ENCODE measurements at places on chromosomes 5 and 9. TPM values are rescaled to one million over a fixed set of nuclear protein-coding genes. Genes with fewer than 3 reads are reported as not detected.
A peak's percentile ranks its signal among the peaks of the same experiment; 100 is the strongest.

DNA sequence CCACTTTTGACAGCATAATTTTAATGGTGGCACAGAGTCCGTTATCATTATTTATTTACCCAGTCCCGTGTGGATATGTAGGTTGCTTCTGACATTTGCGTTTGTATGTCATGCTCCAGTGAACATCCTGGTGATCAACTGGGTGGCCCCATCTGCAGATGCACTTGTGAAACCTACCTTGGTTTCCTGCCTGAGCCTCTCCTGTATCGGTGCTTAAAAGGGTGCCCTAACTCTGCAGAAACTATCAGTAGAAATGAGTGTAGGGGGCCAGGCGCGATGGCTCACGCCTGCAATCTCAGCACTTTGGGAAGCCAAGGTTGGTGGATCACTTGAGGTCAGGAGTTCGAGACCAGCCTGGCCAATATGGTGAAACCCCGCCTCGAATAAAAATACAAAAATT lies 92.1 kb upstream of the IER5L start:
- DNase-seq = no peak

GRCh38 chr9:35659340-35659739 lies 1.2 kb downstream of the CCDC107 start:
- DNase-seq = peak; percentile 42

DNA sequence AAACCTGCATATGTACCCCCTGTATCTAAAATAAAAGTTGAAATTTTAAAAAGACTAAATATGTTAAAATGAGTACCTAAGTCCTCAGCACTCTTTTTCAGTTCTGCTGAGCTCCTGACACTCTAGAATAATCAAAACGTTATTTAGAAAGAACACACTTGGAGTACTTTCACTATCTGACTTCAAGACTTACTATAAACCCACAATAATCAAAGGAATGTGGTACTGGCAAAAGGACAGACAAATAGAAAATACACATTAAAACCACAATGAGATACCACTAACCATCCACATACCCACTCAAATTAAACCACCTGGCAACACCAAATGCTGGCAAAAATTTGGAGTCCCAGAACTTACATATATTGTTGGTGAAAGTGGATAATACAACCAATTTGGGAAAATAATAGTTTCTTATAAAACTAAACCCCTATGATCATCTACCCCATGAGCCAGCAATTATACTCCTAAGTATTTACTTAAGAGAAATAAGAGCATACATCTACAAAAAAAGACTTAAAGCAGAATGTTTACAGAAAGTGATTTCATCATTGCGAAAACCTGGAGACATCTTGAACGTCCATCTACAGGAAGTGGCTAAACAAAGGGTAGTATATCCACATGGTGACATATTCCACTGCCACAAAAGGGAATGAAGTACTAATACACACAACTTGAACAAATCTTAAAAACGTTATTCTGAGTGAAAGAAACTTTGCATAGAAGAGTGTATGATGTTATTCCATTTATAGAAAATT lies 12.8 kb upstream of the PRSS3 start:
- DNase-seq = peak; percentile 78

- no peak for DNase-seq
These were observed 16.1 kb downstream of the PCSK5 start for GRCh38 chr9:75906531-75906930.

DNA sequence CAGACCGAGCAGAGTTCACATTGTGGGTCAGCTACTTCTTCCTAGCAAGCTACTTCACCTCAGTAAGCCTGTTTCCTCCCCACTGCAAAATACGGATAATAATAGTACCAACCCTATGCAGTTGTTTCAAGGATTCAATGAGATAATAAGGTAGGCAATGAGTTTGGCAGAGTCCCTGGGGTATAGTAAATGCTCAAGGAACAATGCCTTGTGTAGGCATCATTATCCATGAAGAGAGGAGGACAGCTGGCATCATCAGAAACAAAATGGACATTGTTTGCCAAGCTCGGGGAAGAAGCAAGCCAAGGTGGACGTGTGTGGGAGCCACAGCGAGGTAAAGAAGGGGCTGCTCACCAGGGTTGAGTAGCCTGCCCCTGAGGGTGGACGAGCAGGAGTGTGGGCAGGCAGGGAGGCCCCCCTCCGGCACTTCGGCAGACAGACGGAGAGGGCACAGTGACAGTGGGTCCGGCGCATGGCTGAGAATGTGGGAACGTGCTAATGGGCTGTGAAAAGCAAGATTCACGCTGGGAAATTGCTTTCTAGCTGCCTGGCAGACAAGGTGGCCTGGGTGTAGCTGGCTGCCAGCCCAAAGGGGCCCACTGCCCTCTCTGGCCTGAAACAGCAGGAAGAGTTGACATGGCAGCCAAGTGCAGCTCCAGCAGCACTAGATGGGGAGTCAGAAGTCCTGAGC lies 10.1 kb downstream of the CAMK2A start:
- no peak for DNase-seq

GRCh38 chr5:131523500-131524185 lies 111.4 kb downstream of the RAPGEF6 start:
- DNase-seq = no peak

- DNase-seq = no peak
These were observed 89.7 kb downstream of the ZNF366 start for GRCh38 chr5:72417333-72418062.

DNA sequence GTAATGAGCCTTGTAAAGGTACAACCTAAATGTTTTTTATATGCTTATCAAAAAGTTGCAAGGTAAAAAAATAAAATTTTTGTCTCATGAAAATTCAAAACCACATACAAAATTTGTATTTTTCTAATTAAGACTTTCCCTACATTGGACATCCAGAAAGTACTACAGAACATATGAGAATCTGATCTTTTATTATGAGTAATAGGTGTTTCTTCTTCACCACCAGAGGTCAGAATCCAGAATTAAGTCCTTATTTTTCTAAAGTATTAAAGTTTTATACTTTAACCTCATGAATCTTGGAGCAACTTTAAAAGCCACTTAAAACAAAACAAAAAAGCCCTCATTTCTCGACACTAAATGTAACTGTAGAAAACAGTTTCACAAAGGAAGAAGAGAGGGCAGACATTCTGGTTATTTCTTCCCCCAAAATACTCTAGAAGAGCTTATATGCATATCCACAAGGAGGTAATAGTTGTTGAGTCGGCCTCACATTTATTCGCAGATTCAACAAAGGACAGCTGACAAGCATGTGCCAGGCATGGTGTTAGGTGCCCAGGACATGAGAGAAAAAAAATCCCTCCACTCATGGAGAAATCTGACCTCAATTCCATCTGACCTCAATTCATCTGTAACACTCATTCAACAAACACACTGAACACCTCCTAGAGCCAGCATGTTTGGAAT lies 69.3 kb downstream of the MLLT3 start:
- peak; percentile 50 for DNase-seq

DNA sequence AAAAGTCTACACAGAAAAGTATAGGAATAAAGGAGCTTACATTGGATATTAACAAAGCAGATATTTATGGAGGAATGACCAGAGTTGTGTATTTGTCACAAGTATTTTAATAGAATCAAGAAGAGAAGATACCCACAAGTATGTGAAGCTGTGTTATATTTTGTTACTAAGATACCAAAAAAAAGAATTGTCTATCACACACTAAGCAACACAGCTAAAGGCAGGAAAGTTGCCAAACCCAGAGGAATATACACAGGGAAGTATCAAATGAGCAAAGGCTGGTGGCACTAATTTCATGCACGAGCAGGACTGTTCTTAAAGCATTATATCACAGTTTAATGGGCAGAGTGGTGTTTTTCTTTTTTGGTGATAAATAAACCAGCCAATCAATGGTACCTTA lies 30.9 kb upstream of the RAI14 start:
- peak; percentile 32 for DNase-seq

GRCh38 chr9:77901771-77902170 lies 129.8 kb downstream of the GNAQ start:
- DNase-seq = no peak

- peak; percentile 82 for DNase-seq
These were observed 54.7 kb downstream of the SH3RF2 start for GRCh38 chr5:145991044-145991575.

- peak; percentile 87 for DNase-seq
These were observed 117.6 kb upstream of the ANKRD55 start for GRCh38 chr5:56350597-56351170.

DNA sequence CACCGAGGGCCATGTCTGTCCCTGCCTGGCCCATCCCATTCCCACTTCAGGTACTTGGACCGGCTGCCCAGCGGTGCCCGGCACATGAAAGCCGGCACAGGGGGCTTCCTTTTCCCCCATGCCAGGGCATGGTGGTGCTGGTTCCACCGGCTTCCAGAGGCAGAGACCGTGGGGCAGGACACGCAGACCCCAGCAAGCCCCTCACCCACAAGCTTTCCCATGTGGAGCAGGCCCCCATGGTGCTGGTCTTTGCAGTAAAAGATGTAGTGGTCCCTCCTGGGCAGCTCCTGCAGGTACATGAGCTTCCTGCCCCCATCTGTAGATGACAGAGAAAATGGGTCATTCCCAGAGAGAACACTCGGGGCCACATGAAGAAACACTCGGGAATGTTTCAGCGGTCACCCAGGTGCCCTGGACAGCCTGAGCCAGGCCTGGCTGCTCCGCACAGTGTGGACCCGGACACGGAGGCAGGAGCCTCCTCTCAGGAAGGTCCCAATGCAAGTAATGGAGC lies 2.0 kb downstream of the OBP2B start:
- DNase-seq = no peak

GRCh38 chr5:1901061-1901460 lies 18.3 kb upstream of the IRX4 start:
- no peak for DNase-seq

DNA sequence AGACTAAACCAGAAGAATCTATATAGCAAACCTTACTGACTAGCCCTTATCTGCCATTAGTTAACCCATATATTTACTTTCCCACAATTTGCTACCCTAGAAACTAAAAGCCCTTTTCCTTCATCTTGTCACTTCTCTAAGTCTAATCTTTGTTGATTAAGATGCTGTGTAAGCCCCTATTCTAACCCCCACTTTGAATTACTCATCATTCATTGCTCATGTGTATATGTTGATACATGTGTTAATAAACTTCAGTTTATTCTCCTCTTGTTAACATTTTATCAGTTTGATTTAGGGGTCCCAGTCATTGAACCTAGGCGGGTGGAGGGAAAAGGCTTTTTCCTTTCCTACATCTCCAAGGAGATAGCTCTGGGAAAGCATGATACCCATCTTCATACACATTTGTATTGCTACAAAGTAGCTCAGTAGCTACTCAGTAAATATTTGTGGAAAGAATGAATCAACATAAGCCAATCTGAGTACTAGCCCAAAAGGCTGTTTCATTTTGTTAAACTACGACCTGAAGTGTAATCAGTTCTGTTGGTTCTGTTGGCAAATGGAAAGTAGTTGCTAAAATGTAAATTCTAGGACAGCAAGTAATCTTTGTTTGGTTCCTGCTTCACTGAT lies 35.1 kb upstream of the NDFIP1 start:
- DNase-seq = no peak

GRCh38 chr5:95280401-95281095 lies 4.3 kb downstream of the MCTP1 start:
- no peak for DNase-seq

GRCh38 chr5:24365406-24365805 lies 279.4 kb downstream of the CDH10 start:
- DNase-seq = peak; percentile 2

DNA sequence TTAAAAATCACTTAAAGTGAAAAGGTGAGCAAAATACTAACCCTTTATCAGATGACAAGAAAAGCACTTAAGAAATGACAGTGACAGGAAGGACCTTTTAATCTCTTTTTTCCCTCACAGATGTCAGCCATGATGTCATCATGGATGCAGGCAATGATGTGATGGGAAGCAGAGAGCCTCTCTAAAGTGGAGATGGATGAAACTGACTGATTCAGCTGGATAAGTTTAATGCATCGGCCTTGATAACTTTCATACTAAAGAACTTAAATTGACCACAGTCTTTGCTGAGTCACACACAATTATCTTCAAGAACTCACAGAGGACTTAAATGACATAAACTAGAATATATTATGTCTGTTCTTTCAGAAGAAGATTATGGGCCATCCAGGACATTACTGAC lies 153.2 kb upstream of the FGF10 start:
- peak; percentile 0 for DNase-seq

DNA sequence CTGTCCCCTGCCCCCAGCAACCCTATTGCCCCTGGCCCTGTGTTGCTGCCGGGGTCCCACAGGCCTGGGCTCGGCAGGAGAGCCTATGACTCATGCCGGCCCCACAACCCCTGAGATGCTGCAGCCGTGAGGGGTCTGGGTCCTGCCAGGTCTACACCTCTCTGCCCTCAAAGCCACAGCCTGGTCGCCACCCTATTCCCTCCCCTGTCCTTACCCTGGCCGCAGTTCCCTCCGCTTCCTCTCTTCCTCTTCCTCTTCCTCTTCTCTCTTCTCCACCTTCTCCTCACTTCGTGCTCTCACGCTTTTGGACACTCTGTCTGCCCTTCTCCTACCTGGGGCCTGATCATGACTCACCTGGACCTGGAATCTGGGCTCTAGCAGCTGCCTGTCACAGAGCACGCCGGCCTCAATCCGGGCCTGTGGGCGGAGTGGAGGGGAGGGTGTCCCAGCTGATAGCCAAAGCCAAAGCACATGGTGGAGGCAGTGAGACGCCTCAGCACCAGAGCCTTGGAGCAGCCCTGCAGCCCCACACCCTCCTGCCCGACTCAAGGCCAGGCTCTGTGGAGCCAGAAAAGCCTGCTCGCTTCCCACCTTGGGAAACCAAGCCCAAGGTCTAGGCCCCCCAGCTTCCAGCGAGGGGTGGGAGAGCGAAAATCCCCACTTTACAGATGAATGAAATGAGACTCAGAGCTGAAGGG lies 26.8 kb upstream of the CSF1R start:
- DNase-seq = peak; percentile 18

- DNase-seq = peak; percentile 85
These were observed at the start of gene SH3RF2 for GRCh38 chr5:145936401-145937131. TSS of gene SH3RF2 (plus strand) at chr5:145936578. CDS start at chr5:145937929, 1,351 bp downstream.

DNA sequence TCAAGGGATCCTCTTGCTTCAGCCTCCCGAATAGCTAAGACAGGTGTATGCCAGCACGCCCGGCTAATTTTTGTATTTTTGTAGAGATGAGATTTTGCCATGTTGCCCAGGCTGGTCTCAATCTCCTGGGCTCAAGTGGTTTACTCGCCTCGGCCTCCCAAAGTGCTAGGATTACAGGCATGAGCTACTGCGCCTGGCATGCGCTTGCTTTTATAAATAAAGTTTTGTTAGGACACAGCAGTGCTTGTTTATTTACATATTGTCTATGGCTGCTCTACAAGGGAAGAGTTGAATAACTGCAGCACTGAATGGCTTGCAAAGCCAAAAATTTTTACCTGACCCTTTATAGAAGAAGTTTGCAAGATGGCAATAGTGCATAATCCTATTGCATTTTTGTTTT lies 27.7 kb downstream of the GPR21 start:
- DNase-seq = no peak

Gene FAM163B
- not detected for total RNA-seq

Gene PCDHGA10
- 34.0 TPM for total RNA-seq

Gene PCDHA10
- 16.0 TPM for total RNA-seq

Gene ANKRD31
- 0.07 TPM for total RNA-seq

Gene NUDT12
- 6.3 TPM for total RNA-seq

Gene SLCO6A1
- not detected for total RNA-seq

Gene TRPM6
- total RNA-seq = 0.27 TPM

Gene IFNB1
- 3.2 TPM for total RNA-seq

Gene EIF4E1B
- total RNA-seq = not detected

Gene LEAP2
- 0.27 TPM for total RNA-seq

Gene MYOZ3
- total RNA-seq = 5.5 TPM

Gene AOPEP
- total RNA-seq = 73.2 TPM

Measured in astrocyte (in vitro differentiated cells and primary cell).